ENCODE measurements at places on chromosomes 11 and 22.

DNA sequence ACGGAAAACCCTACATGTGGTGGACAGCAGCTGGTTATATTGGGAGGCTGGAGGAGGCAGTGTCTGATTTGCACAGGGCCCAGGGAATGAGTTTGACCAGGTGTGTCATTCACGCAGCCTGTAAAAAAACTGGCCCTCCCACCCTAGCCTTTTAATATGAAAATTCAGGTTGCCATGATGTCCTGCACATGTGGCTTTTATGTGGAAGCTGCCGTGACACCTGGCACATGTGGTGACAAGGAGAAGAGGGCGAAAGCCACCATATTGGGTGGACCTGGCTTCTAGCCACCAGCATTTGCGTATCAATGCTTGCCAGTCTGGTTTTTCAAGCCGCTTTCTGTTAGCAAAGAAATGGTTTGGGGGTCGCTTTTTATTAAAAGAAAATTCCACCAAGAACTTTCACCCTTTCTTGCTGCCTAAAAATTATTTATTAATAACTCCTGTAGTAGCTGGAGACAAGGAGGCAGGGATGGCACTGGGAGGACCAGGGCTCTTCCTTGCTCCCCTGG, 43.4 kb downstream of the ZNF280B start:
- DNase-seq = no peak

DNA sequence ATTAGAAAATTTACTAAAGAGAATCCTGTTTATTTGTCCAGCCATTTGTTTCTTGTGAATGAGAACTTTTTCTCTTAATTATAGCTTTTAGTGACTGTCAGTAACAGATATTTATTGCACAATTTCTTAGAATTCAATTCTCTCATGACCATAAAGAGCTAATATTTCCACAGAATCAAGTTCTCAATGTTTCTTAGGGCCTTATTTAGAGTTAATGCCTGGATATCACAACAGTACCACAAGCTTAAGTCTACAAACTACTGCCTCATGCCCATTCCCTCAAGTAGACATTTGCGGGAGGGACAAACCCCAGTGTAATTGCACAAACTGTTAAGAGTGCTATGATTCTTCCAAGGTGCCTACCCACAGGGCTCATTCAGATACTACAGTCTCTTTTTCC, 199.7 kb upstream of the POU2AF2 start:
- DNase-seq = no peak

- no peak for DNase-seq
Measured at GRCh38 chr11:66854231-66854661, 2.6 kb upstream of the LRFN4 start.

GRCh38 chr11:15918212-15918611, 438.1 kb downstream of the SOX6 start:
- no peak for DNase-seq

DNA sequence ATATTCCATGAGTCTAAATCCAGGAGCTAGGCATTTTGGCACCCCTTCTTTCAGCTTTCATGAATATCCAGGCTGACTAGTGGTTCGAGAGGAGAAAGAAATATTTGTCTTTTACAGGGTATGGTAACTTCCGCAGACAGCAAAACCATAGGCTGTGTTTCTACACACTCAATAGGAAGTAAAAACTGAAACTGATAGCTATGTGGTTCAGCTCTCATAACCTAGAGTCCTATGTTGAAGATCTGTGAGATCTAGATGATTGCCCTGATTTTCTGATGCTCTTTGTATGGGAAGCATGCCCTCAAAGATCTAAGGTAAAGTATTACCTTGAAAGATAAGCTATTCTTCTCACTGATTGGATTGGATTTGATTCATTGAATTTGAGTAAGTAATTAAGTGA, 118.3 kb downstream of the CD44 start:
- no peak for DNase-seq

GRCh38 chr11:14082338-14082737, 119.8 kb downstream of the SPON1 start:
- DNase-seq = no peak

DNA sequence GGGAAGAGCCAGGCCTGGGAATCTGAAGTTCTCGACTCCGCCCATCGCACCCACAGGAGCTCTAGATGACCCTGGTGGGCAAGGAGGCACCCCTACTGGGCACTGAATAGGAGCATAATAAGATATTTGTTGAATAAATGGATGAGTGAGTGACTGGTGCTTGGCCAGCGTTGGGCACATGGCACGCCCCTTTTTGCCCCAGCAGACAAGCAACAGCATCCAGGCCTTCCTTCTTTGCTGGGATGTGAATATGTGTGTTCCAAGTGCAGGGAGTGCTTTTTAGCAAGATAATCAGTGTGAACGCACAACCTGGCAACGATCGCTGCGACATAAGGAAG, 443 bp upstream of the CELF1 start:
- no peak for DNase-seq

GRCh38 chr11:19953909-19954308, 206.4 kb downstream of the DBX1 start:
- DNase-seq = no peak

GRCh38 chr11:127966821-127967220, 620.5 kb downstream of the ETS1 start:
- no peak for DNase-seq

DNA sequence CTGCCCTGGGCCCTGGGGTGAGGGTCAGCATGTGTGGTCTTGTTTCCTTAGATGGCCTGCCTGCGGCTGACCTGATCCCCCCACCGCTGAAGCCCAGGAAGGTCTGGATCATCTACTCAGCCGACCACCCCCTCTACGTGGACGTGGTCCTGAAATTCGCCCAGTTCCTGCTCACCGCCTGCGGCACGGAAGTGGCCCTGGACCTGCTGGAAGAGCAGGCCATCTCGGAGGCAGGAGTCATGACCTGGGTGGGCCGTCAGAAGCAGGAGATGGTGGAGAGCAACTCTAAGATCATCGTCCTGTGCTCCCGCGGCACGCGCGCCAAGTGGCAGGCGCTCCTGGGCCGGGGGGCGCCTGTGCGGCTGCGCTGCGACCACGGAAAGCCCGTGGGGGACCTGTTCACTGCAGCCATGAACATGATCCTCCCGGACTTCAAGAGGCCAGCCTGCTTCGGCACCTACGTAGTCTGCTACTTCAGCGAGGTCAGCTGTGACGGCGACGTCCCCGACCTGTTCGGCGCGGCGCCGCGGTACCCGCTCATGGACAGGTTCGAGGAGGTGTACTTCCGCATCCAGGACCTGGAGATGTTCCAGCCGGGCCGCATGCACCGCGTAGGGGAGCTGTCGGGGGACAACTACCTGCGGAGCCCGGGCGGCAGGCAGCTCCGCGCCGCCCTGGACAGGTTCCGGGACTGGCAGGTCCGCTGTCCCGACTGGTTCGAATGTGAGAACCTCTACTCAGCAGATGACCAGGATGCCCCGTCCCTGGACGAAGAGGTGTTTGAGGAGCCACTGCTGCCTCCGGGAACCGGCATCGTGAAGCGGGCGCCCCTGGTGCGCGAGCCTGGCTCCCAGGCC, 12.7 kb downstream of the TMEM121B start:
- no peak for DNase-seq

DNA sequence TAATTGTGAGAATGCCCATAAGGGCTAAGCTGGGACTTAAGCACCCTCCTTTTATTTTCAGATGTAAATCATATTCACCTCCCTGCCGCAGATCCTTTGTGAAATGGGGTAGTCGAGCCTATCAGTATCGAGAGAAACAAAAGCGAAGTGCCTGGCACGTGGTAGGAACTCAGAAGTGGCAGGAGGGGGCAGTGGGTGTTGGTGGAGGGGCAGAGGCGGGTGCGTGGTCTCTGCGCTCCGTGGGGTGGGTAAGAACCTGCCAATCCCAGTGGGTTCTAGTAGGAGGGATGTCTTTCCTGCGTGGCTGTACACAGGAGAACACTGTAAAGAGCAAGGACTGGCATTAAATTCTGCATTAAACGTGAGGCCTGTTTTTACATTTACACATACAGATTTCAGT, 21.8 kb upstream of the PARVB start:
- DNase-seq = no peak

GRCh38 chr22:21867528-21868266, at the start of gene MAPK1:
MAPK1 (minus strand) TSS chr22:21867645; CDS start chr22:21867440, 205 bp downstream.
- peak; percentile 91 for DNase-seq

DNA sequence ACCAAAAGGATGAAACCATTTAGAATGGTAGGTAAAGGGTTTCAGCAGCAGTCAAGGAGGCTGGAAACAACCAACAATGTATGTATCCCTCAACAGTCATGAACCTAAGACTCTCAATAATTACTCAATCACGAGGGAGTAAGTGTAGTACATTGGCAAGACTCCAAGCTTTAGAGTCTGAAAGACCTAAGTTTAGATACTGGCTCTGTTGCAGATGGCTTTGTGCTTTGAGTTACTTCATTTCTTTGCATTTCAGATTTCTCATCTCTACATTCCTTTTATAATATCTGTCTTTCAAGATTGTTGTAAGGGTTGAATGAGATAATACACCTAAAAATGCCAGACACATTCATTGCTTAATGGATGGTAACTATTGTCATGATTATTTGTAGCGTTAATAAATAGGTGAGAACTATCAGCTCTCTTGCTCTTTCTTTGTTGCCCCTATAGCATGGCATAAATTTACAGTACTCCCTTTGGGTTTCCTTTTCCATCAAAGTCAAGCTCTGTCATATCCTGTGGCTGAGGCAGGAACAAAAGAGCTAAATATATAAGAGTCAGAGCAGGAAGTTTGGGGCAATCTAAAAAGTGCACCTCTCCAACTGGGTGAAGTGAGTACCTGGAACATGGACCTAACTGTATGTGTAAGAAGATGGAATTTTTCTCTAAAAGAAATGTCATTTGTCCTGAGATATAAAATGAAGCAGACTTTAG, 228.2 kb upstream of the ZC3H12C start:
- no peak for DNase-seq

DNA sequence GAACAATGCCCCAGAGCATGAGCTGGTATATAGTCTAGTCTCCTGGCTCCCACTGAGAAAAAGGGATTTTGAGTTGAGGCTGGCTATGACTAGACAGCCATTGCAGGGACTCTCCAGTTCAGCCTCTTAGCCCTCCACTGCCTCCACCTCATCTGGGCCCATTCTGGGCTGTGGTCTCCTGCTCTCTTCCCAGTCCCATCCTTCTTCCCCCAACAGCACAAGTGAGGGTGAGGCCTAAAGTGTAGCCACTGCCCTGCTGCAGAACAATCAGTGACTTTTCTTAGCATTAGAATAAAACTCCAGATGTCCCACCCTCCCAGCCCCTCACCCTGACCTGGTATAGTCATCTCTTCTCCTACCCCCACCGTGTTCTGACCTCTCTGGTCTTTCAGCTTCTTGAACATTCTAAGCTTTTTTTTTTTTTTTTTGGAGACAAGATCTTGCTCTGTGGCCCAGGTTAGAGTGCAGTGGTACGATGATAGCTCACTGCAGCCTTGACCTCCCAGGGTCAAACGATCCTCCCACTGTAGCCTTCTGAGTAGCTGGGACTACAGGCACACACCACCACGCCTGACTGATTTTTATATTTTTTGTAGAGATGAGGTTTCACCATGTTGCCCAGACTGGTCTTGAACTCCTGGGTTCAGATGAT, 4.3 kb downstream of the MED15 start:
- no peak for DNase-seq

- no peak for DNase-seq
Measured at GRCh38 chr22:43011079-43011478, 3.9 kb downstream of the PACSIN2 start.

- no peak for DNase-seq
Measured at GRCh38 chr11:117612177-117612576, 184.8 kb downstream of the DSCAML1 start.

GRCh38 chr22:48957311-48957986, 870.2 kb downstream of the BRD1 start:
- DNase-seq = no peak

- peak; percentile 45 for DNase-seq
Measured at GRCh38 chr11:2301631-2302305, at the start of the genes C11orf21 and TSPAN32. C11orf21 (minus strand) TSS chr11:2301918; CDS start chr11:2301808, 110 bp downstream. TSPAN32 (plus strand) TSS chr11:2302013; CDS start chr11:2302150, 137 bp downstream.

DNA sequence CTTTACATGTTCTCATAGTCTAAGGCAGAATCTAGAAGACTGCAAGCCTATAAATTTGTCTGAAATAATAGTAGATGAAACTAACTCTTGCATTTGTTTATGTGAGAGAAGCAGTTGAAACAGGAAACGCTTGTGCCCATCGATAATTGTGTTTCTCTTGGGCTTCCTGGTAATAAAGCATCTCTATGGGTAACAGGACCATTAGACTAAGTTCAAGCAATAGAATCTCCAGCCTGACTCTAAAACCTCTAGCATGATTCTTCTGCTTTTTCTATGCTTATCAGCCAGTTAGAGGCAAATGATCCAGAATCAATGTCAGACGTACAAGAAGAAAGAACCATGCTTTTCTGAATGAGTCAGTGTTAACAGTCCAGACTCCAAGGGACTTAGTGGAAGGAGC, 1734.4 kb downstream of the LRRC4C start:
- DNase-seq = no peak

DNA sequence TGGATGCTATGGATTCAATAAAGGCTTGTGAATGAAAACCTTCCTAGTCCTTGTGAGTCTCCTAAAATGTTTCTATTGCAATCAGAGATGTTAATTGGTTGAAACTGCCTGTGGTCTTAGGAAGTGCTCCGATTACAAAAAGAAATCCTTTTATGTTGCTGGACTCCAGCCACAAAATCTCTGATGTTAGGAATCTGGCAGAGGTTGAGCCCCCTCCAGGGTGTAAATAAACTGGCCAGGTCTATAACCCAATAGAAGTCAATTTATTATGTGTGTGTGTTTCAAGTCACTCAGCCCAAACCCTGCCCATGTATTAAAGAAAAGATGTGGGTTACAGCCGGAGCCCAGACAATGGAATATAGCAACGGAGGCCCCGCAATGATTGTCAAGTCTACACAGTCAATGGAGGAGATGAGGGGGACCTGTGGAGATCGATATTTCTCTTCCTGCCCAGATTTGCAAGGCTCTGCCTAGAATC, 218.1 kb upstream of the SORL1-AS1 start:
- DNase-seq = no peak

GRCh38 chr11:108927791-108928545, 263.1 kb downstream of the DDX10 start:
- no peak for DNase-seq

DNA sequence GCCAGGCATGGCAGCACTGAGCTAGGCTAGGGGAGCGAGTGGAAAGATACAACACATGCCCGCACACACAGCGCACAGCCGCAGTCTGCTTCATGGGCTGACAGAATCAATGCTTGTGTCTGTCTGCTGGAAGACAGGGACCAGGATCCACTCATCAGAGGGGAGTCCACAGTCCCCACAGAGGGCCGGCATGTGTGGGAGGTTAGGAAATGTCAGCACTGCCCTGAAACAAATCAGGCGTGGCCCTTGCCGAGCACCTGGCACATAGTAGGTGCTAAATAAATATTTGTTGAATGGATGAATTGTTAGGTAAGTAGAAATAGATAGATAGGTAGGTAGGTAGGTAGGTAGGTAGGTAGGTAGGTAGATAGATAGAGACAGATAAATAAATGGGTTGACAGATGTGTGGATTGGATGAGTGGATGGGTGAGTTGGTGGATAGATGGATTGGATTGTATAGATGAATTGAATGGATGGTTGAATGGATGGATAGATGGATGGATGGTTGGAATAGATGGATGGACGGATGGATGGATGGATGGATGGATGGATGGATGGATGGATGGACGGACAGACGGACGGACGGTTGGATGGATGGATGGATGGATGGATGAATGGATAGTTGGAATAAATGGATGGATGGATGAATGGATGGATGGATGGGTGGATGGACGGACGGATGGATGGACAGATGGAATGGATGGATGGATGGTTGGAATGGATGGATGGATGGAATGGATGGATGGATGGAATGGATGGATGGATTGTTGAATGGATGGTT, 3.3 kb downstream of the SLC22A12 start:
- DNase-seq = no peak
